ENCODE measurements at places on chromosomes 3 and 15. TPM values are rescaled to one million over a fixed set of nuclear protein-coding genes. Genes with fewer than 3 reads are reported as not detected.

The TNFSF10 gene
- total RNA-seq = 2.0 TPM

The LDHAL6B gene
- total RNA-seq = not detected

The EBLN2 gene
- 7.7 TPM for total RNA-seq

The MCF2L2 gene
- 0.66 TPM for total RNA-seq

The CPLX3 gene
- total RNA-seq = not detected

The ISLR gene
- total RNA-seq = 39.7 TPM

The GPR171 gene
- total RNA-seq = not detected

The PAK2 gene
- total RNA-seq = 56.1 TPM

The NRROS gene
- total RNA-seq = 3.0 TPM

All from uterine smooth muscle cell (primary cell).